Stimulated activated CD4-positive, alpha-beta T cell treated with anti-CD3 and anti-CD28 coated beads, Interleukin-2, amount 100 ng/mL, for 4 hours (primary cell): ENCODE measurements at places on chromosomes 13 and 19.

- DNase-seq: no peak
Observed at GRCh38 chr19:40223135-40223822, 3.2 kb downstream of the CCNP start.

DNA sequence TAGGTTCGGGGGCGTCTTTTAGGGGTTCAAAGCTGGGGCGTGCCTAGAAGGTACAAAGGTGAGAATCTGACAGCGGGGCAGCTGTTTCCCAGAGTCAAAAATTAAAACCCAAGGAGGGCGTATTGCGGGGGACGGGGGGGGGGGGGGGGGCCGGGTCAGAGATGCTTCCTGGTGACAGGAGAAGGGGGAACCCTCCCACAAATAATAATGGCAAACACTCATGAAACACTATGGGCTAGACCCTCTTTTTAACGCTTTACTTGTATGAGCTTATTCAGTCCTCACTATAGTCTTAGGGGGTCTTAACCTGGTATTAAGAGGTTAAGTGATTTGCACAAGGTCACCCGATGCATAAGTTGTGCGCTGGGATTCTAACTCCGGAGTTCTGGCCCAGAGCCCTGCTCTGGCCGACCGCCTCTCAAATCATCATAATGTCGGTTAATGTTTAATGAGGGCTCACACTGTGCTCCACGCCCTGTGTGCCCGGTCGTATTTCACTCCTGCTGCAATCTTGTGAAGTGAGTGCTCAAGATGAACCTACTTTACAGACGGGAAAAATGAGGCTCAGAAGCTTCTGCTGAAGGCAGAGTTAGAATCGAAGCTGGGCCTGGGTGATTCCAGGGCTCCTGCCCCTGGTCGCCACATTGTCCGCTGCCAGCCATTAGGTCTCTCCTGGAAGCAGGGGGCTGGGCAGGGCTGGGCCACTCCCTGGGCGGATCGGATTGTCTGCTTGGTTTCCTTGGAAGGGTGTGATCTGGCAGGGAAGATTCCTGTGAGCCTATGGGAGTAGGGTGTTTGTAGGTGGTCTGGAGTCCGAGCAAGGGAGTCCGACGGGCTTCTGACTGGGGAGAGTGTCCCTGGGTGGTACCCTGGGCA, 964 bp downstream of the PAK4 start:
- no peak for DNase-seq

- DNase-seq: no peak
Observed at GRCh38 chr13:34767778-34768177, 174.3 kb upstream of the NBEA start.

GRCh38 chr13:44417876-44418275, 44.3 kb downstream of the SERP2 start:
- no peak for DNase-seq

GRCh38 chr19:3281026-3281425, 56.6 kb downstream of the CELF5 start:
- DNase-seq: no peak

DNA sequence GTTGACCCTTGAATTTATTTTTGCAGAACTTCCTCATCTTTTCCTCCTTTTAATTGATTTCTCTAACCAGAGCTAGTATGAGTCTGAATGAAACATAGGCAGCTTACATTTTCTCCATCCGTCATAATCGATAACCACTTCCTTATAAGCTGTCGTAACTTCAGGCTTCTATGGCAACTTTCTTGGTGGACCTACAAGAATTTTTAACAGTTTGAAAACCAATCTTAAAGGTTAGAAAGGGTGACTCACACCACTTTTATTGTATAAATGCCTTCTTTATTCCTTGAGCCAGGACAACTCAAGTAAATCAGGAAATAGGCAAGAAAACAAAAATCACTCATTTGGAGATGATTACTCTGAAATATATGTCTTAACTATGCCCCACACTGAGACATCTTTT, 105.7 kb upstream of the KL start:
- DNase-seq: no peak

DNA sequence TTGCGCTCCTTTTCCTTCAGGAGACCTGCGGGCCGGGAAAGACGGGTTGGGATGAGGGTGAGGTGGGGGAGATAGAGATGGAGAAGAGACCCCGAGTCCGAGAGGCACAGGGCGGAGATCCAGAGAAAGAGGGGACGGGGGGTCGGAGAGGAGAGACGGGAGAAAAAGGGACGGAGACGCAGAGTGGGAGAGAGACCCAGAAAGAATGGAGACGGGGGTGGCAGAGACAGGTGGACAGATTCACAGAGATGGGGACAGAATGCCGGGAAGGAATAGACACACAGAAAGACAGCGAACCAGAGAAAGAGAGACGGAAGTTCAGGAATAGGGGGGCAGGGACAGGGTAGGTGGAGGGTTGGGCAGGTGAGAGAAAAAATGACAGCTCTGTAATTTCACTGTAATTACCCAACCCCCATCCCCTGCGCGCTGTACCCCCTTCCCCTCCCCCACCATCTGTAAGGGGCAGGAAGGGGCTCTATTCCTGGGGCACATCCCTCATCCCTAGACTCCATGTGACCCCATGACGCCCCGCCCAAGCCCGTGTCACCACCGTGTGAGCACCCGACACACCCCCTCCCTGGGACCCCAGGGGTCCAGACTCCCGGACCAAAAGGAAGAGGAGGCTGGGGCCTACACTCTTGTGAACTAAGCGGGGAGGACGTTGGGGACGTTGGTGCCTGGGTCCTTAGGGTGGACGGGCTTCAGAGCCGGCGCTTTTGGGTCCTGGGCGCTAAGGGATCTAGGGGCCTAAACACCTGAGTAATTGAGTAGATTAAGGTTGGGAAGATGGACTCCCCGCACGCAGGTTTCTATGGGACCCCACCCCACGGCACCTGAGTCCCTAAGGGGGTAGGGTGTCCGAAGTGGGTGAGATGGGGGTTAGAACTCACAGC, 967 bp downstream of the DBP start:
- no peak for DNase-seq

DNA sequence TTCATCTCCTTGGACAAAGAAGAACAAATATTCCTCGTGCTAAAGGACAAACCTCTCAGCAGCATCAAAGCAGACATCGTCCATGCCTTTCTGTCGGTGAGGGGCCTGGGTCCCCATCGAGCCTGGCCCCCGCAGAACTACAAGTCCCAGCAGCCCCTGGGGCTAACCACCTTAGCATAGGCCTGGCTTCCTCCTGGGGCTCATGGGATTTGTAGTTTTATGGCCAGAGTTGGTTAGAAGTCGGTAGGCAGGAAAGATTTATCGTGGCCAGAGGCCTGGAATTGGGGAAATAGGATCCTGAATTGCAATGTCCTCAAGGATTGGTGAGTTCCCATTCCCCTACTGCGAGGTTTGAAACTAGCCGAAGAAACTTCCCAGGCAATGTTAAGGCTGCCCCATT, 19.6 kb downstream of the TMEM150B start:
- DNase-seq: peak; percentile 41

GRCh38 chr13:113077566-113077952, 28.0 kb upstream of the F7 start:
- no peak for DNase-seq

DNA sequence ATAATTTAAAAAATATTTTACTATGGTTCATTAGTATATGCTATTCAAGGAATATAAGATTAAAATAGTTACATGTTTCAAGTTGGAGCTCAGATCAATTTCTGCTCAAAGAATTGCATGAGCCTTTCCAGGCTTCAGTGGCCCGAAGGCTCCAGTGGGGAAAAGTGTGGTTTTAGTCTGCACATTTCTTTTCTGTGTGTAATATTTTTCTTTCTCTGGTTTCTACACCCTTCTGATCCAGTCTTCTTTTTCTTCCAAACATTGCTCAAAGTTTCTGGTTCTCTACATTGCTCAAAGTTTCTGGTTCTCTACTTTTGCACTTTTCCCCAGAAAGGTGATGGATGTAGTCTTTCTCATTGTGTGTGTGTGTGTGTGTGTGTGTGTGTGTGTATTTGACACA, 64.7 kb upstream of the OXGR1 start:
- no peak for DNase-seq

- no peak for DNase-seq
Observed at GRCh38 chr19:40213882-40214570, 4.2 kb downstream of the TTC9B start.

DNA sequence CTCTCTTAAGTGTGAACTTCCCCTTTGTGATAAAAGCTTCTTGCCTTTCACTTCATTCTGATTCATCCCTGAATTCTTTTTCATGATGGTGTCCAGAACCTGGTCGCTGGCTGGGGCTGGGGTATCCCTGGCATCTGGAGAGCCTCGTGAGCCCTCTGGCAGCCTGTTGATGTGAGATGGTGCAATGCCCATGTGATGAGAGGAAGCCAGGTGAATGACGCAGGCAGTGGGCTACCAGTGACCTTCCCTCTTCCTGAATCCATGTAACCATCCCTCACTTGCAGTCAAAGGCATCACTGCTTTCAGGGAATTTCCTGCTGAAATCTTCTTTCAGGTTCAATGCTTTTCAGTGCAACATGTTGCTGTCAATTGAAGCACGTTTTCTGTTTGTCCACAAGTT, 158.6 kb upstream of the SLC10A2 start:
- DNase-seq: no peak

DNA sequence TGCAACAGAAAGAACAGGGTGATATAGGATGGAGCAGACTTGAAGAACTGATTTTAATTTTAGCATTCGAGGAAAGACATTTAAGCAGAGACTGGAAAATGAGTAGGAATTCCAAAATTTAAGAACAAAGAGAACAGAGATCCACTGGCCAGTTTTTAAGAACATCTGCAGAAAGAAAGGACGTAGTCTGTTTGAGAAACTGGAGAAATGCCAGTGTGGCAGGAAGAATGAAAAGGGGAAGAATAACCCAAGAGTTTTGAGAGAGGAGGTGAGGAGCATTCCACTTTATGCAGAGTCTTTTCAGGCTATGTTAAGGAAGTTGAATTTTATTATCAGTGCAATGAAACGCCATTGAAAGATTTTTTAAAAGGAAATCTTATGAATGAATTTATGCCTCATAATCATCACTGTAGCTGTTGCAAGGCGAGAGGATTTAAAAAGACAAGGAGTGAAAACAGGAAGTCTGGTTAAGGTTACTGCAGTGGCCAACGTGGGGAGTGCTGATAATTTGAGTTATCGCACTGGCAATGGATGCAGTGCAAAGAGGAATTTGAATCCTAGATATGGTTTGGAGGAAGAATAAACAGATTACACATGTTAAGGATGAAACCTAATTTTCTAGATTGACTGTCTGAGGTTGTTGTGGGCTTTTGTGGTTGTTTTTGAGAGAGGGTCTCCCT, 253.8 kb downstream of the DACH1 start:
- no peak for DNase-seq

- DNase-seq: no peak
Observed at GRCh38 chr13:111629457-111629856, 309.0 kb downstream of the TEX29 start.
